Naive thymus-derived CD8-positive, alpha-beta T cell (primary cell): ENCODE measurements at places on chromosomes 7 and 10. TPM values are rescaled to one million over a fixed set of nuclear protein-coding genes. Genes with fewer than 3 reads are reported as not detected.

DNA sequence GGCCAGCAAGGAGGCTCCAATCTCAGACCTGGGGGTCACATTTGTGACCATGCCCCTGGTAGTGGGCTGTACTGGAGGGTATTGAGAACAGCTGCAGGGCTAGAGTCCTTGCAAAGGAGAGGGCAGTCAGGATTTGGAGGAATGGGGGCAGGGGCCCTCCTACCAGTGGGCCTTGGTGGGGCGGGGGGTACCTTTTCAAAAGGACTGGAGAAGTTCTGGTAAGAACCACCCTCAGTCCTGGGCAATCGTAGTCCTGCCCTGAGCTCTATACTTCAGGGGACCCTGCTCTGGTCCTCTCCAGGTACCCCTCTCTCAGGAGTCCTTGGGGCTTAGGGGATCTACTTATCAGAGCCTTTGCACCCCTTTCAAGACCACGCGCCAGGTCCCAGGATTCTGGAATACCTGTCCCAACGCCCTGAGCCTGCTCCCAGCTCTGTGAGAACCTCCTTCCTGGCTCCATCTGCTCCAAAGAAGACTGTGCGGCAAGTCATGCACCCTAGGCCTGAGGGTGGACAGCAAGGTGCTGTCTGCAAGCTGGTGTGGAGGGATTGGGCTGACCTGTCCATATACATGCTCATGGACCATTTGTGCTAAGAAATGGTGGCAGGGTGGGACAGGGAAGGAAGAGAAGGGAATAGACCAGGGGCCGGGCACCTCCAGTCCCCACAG, 134.1 kb upstream of the EEPD1 start:
- H3K27me3 ChIP-seq, result peaks cover 1% of the 10 kb centered on the region
- no peak overlapping the region for H3K4me3 ChIP-seq
- no peak for DNase-seq

GRCh38 chr7:141557360-141557759, 6.2 kb downstream of the AGK start:
- H3K27me3 ChIP-seq, result no peaks in the 10 kb centered on the region
- H3K27ac ChIP-seq, result no peak overlapping the region
- peaks cover 39% of the 10 kb centered on the region for H3K36me3 ChIP-seq
- H3K4me1 ChIP-seq, result peaks cover 30% of the 10 kb centered on the region

DNA sequence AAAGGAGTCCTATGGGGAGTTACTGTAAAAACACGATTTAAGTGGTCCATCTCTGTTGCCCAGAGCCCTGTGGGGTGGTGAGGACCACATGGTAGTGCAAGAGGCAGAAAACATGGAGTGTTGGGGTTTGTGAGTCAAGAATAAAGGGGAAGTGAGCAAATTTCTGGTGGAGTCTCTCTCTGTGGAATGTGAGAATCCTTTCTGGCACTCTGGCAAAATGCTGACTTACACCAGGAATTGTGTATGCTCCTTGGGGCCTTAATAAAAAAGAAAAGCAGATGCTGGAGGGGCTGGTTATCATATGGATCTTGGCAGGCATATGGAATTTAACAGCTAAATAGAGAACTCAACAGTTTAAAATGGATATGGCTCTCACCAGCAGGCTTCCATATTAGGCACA, 486.0 kb downstream of the TNS3 start:
- no peaks in the 10 kb centered on the region for H3K36me3 ChIP-seq
- H3K4me1 ChIP-seq, result no peaks in the 10 kb centered on the region
- no peak overlapping the region for H3K27ac ChIP-seq
- H3K4me3 ChIP-seq, result no peak overlapping the region
- H3K27me3 ChIP-seq, result peaks cover 7% of the 10 kb centered on the region

- no peak for DNase-seq
- no peaks in the 10 kb centered on the region for H3K27me3 ChIP-seq
- no peak overlapping the region for H3K4me3 ChIP-seq
- no peaks in the 10 kb centered on the region for H3K4me1 ChIP-seq
Measured at GRCh38 chr7:29890251-29890650, 83.9 kb downstream of the WIPF3 start.

GRCh38 chr10:119120413-119120867, 16.5 kb downstream of the DENND10 start:
- no peak overlapping the region for H3K27ac ChIP-seq
- H3K27me3 ChIP-seq, result no peaks in the 10 kb centered on the region
- no peak overlapping the region for H3K4me3 ChIP-seq
- peaks cover 72% of the 10 kb centered on the region for H3K36me3 ChIP-seq
- DNase-seq, result no peak
- peaks cover 6% of the 10 kb centered on the region for H3K4me1 ChIP-seq

DNA sequence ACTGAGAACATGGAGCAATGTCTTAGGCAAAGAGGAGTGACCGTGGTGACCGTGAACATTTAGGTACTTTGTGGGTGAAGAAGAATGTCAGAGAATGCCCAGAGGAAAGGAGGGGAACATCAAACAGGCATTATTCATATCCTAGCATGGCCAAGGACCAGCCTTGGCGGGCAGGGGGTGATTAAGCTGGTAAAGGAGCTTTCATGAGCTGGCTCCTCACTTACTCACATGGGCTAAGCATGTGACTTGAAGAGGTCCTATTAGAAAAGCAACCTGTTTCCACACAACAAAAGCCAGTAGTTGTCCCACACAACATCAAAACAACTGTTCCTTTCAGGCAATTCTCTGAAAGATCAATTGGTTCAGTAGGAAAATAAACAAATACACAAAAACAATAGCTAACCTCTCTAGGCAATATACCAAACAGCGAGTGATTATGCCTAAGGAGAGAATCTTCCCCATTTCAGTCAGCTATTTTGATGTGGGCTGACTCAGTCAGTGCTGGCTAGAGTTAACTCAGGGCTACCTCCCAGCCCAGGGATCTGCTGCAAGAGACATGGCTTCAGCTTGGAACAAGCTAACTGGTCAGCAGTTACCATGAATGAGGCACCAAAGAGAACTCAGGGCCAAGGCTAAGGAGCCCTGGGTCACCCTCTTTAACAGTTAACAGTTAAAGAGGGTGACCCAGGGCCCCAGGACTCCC, 283.5 kb downstream of the ARHGAP12 start:
- no peak for DNase-seq
- no peak overlapping the region for H3K4me3 ChIP-seq
- no peak overlapping the region for H3K27ac ChIP-seq
- H3K36me3 ChIP-seq, result peaks cover 6% of the 10 kb centered on the region
- peaks cover 6% of the 10 kb centered on the region for H3K27me3 ChIP-seq

DNA sequence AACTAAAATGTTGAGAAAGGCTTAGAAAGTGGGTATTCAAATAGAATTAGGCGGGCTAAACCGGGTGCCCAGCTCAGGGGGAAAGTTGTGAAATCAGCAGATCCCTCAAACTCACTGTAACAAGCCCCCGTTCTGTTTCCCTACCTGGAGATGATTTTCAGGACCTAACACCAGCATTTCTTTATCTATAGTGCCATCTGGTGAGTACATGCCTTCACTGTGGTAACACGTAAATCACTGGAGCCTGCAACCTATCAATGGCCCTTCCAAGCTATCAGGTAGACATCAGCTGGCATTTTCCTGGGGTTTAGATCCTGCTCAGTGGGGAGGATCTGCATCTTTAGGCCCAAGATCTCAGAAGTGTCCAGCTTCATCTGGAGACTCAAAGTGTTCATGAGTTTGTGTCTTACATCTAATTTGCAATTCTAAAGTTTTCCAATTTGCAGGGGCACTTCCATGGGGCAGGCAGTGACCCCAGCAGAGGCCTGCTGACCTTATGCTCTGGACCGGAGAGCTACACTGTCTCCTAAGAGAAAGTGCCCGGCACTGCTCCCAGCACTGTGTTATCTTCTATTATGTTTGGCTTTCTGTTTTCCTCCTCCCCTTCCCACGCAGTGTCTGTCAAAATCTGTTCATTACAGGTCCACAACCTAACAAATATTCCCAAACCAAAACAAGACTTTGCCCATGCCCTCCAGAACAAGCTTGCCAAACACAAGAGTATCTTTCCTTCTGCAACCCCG, 132.5 kb downstream of the LSM5 start:
- no peaks in the 10 kb centered on the region for H3K36me3 ChIP-seq
- no peak overlapping the region for H3K4me3 ChIP-seq
- no peaks in the 10 kb centered on the region for H3K4me1 ChIP-seq
- H3K27me3 ChIP-seq, result peaks cover 18% of the 10 kb centered on the region

DNA sequence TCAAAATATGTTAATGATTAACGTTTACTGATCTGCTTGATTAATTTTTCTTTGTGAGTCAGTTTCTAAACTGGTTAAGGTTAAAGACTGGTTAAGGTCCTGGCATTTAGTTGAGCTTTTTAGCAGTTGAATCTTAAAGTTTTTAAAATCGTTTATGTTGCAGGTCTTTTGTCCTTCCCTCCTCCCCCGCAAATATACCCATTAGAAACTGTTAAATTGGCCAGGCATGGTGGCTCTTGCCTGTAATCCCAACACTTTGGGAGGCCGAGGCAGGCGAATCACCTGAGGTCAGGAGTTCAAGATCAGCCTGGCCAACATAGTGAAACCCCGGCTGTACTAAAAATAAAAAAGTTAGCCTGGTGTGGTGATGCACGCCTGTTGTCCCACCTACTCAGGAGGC, 100.9 kb downstream of the PODXL start:
- H3K4me3 ChIP-seq, result no peak overlapping the region
- no peaks in the 10 kb centered on the region for H3K4me1 ChIP-seq
- no peak for DNase-seq
- no peaks in the 10 kb centered on the region for H3K27me3 ChIP-seq
- H3K36me3 ChIP-seq, result peaks cover 8% of the 10 kb centered on the region

DNA sequence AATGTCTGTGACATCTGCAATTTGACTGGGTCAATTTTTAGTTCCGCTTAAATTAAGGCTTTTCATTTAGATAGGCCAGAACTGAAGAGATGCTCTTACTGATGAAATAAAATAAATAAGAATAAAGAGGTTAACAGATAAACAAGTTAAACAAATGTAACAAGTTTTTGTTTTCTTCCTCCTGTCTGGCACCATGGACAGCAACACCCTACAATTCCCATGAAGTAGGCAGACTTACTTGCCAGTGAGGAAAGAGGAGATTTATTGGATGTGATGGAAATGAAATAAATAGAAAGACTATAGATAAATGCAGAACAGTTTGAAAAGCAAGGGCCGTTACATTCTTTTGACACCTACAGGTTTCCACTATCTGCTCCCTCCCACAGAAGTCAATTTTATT, 118.5 kb downstream of the AMPH start:
- DNase-seq, result no peak
- peaks cover 1% of the 10 kb centered on the region for H3K27me3 ChIP-seq
- H3K36me3 ChIP-seq, result no peaks in the 10 kb centered on the region
- H3K4me3 ChIP-seq, result no peak overlapping the region

DNA sequence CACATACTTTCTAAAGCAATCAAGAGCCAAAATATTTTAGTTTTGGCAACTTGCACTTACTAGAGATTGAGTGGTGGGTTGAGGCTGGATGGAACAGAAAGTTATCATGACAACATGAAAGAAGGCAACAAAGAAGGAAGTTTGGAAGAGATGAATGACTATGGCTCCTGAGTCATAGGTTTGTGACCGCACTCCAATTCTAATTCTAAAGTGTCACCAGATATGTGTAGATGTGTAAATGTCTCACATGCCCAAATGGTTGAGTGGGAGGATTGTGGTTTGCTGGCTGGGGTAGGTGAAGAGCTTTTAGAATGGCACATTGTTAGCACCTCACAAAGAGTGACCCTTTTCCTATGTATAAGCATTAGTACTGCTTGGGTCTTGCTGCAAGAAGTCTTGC, 20.2 kb downstream of the TAS2R16 start:
- DNase-seq, result no peak
- H3K4me1 ChIP-seq, result no peaks in the 10 kb centered on the region
- no peak overlapping the region for H3K27ac ChIP-seq
- no peak overlapping the region for H3K4me3 ChIP-seq
- H3K27me3 ChIP-seq, result no peaks in the 10 kb centered on the region
- H3K36me3 ChIP-seq, result no peaks in the 10 kb centered on the region

The EFCAB10 gene
- total RNA-seq, result not detected

The UBE3C gene
- total RNA-seq, result 59.4 TPM

DNA sequence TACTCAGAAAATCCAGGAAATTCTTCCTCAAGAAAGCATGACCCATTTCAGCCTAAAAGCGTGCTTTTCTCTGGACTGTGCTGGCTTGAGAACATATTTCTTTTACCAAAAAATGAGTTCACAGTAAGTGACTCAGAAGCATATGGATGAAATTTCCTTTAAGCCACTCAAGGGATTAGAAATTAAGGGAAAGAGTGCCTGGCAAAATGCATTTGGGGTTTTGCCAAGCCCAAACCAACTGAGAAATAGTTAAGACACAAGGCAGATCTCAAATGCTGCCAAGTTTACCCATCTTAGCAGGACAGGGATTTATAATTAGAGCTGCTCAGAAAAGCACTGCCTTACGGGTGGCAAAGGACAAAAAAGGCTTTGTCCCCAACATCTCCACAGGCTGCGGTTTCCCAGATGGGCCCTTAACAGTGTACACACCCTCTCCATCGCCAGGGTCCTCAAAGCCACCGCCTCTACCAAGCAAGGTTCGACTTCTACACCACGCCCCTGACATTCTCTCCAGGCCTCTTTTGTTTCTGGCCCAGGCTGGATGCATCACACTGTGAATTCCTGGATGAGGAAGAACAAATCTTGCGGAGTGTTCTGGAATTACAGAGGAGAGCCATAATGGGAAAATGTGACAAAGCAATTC, 30.1 kb upstream of the CDHR3 start:
- H3K36me3 ChIP-seq, result no peaks in the 10 kb centered on the region
- H3K27ac ChIP-seq, result no peak overlapping the region
- peaks cover 7% of the 10 kb centered on the region for H3K4me1 ChIP-seq

DNA sequence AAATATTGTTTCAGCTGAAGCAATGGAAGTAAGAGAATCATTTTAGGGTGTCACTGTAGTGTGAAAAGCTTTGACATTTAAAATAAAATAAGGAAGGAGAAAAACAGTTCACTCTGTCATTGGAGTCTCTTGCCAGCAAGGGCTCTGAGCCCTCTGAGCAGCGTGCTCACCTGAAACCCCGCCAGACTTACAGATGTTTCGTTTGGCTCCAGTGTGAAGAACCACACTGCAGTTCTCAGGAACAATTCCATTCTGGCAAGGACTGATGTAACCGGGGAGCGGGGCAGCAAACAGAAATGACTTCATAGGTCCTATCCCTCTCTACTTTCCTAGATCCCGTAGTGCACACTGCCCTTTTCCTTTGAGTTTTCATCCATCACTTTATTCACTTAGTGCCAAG, 164.3 kb downstream of the CELF2 start:
- peaks cover 50% of the 10 kb centered on the region for H3K36me3 ChIP-seq
- H3K27me3 ChIP-seq, result no peaks in the 10 kb centered on the region
- DNase-seq, result no peak
- H3K4me3 ChIP-seq, result peak overlapping the region; percentile 66
- H3K4me1 ChIP-seq, result peaks cover 55% of the 10 kb centered on the region
- H3K27ac ChIP-seq, result peak overlapping the region; percentile 57

The AEBP1 gene
- total RNA-seq, result 38.5 TPM

DNA sequence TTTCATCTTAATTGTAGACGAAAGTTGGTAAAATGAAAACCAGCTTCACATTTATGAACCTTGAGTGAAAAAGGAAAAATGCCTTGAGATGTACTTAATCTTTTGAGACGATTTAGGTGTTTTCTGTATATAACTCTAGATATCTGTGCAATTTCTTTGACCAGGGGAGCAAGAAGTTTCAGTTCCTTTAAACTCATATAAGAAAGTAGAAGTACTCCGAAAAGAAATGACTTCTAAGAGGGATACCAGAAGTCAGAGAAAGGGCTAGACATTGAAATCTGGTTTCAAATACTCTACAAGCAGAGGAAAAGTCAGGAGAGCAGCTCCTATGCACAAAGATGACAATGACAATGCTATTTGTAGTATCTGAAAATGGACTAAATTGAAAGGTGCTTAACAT, 303.7 kb downstream of the BAMBI start:
- H3K36me3 ChIP-seq, result no peaks in the 10 kb centered on the region
- no peak for DNase-seq
- H3K4me1 ChIP-seq, result no peaks in the 10 kb centered on the region
- H3K27ac ChIP-seq, result no peak overlapping the region

- H3K36me3 ChIP-seq, result no peaks in the 10 kb centered on the region
- H3K4me3 ChIP-seq, result no peak overlapping the region
- H3K27ac ChIP-seq, result no peak overlapping the region
- DNase-seq, result no peak
Measured at GRCh38 chr7:94452239-94452638, 57.4 kb upstream of the CASD1 start.
